ENCODE measurements at places on chromosomes 3 and 15.

DNA sequence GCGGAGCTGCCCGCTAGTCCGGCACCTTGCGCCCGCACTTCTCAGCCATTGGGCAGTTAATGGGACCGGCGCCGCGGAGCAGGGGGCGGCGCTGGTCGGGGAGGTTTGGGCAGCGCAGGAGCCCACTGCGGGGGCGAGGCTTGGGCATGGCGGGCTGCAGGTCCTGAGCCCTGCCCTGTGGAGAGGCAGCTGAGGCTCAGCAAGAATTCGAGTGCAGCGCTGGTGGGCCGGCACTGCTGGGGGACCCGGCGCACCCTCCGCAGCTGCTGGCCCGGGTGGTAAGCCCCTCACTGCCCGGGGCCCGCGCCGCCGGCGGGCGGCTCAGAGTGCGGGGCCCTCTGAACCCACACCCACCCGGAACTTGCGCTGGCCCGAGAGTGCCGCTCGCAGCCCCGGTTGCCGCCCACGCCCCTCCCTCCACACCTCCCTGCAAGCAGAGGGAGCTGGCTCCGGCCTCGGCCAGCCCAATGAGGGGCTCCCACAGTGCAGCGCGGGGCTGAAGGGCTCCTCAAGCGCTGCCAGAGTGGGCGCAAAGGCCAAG lies 835.0 kb downstream of the TBL1XR1 start:
- no peak for DNase-seq

DNA sequence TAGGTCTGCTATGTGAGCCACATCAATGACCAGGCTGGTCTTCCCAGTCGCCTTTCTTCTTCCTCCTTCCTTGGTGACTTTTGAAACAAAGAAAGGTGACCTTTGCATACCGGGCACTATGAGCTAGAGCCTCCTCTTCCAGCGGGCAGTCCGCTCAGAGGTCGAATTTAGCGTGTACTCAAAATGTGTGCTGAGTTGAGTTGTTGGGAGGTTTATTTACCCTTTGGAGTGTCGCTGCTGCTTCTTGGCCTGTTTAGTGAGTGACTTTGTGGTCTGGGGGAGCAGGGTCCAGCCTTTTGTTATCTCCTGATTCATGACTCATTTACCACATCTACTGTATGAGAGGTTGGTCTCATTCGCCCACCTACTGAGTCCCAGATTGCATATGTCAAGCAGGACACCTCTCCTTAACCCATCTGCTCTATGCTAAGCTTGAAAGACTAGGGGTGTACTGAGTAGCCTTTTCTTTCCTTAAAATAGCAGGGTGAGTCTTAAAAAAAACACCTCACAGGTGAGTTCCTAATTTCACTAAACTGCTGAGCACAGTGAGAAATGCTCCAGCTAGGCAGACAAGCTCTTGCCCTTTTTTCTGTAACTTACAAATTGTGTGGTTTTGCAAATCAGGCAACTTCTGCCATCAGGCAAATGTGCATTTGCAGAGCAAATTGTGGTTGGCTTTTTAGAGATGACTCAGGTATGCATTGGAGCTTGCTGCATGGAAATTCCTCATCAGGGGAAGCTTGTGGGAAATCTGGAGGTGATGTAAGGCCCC lies 3.2 kb upstream of the SIAH2 start:
- no peak for DNase-seq

GRCh38 chr3:192364316-192364715 lies 363.0 kb downstream of the FGF12 start:
- DNase-seq, result no peak

GRCh38 chr3:118761291-118761606 lies 273.4 kb downstream of the IGSF11 start:
- no peak for DNase-seq

DNA sequence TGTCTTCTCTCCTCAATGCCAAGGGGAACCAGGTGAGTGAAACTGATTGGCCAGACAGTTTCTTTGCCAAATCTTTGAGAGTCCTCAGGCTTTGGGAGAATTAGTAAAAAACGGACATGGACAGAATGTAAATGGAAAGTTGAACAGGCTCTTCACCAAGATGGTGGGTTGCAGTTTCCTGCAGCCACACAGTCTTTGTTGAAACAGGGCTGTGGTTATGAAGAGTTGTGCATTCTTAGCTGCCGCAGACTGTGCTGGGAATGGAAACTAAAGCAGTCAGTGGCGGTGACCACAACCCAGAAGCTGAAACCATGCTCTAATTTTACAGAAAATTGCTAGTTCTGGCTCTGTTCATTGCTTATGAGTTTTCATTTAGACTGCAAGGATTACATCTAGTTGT lies 42.1 kb upstream of the TASOR start:
- no peak for DNase-seq
